Naive thymus-derived CD8-positive, alpha-beta T cell (primary cell): ENCODE measurements at places on chromosomes 6 and 20. TPM values are rescaled to one million over a fixed set of nuclear protein-coding genes. Genes with fewer than 3 reads are reported as not detected.

The RAD21L1 gene
- total RNA-seq, result not detected

DNA sequence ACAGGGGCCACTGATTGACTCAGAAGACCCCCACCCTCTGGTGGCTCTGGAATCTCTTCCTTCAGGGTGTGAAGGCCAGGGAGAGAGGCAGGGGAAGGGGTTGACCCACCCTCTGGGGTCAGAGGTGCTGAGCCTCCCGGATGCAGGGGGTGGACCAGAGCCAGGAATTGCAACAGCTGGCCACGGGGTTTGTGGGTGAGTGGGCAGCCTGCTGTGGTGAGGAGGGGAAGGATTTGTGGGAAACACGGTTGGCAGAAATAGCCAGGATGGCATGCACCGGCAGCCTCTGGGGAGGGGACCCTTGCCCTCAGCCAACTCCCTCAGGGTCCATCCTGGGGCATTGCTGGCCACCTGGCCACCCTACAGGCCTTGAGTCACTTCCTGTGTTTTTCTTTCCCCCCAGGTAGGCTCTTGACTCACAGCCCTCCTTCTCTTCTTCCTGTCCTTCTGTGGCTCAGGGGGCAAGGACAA, 92.8 kb downstream of the MRPL14 start:
- no peak for DNase-seq
- no peaks in the 10 kb centered on the region for H3K4me1 ChIP-seq
- no peaks in the 10 kb centered on the region for H3K36me3 ChIP-seq
- no peak overlapping the region for H3K4me3 ChIP-seq

- peaks cover 8% of the 10 kb centered on the region for H3K36me3 ChIP-seq
- H3K4me1 ChIP-seq, result no peaks in the 10 kb centered on the region
- no peaks in the 10 kb centered on the region for H3K27me3 ChIP-seq
- no peak overlapping the region for H3K4me3 ChIP-seq
- no peak overlapping the region for H3K27ac ChIP-seq
These were observed 159.1 kb downstream of the QKI start for GRCh38 chr6:163573503-163574179.

DNA sequence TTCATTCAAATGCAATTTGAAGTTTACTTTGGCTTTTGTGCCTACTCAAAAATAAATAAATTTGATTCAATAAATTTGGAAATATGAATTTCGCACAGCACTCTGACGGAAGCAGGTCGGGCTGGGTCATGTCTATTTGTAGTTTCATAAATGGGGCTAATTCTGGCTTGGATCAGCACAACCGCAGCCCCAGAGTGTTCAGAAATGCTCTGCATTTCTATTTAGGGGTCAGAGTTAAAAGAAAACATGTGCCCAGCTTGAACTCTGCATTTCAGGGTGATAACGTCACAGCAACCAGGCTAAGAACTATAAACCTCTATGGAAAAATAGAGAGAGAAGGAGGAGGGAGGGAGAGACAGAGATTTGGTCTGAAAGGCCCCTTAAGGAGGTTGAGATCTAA, 480.9 kb upstream of the NOX3 start:
- DNase-seq, result no peak
- no peaks in the 10 kb centered on the region for H3K4me1 ChIP-seq
- no peaks in the 10 kb centered on the region for H3K36me3 ChIP-seq
- no peaks in the 10 kb centered on the region for H3K27me3 ChIP-seq
- H3K27ac ChIP-seq, result no peak overlapping the region
- no peak overlapping the region for H3K4me3 ChIP-seq

GRCh38 chr6:117072134-117072533, 193.2 kb upstream of the VGLL2 start:
- DNase-seq, result no peak
- H3K4me1 ChIP-seq, result no peaks in the 10 kb centered on the region
- H3K27ac ChIP-seq, result no peak overlapping the region
- H3K36me3 ChIP-seq, result no peaks in the 10 kb centered on the region
- no peaks in the 10 kb centered on the region for H3K27me3 ChIP-seq

DNA sequence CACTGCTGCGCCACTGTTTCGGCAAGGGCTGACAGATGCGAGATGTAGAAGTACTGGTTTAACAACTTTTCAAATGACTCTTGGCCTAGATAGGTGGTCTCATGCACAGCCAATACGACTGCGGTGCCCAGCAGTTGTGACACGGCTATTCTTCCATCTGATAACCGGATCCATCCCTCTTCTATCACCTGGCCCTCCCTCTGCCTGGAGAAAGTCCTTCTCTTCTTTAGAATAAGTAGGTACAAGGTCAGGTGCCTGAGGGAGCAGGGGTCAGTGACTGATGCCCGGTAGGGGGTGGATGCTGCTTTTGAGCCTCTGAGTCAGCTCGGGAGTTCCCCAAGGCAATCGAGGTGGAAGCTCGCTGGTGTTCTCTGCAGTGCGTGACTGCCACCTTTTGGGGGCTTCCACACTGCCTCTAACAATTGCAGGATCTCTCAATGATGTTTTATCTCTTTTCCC, 166.8 kb upstream of the GRIK2 start:
- no peak overlapping the region for H3K4me3 ChIP-seq
- H3K27me3 ChIP-seq, result no peaks in the 10 kb centered on the region
- H3K36me3 ChIP-seq, result no peaks in the 10 kb centered on the region
- no peak for DNase-seq

- DNase-seq, result no peak
- peaks cover 33% of the 10 kb centered on the region for H3K27me3 ChIP-seq
- peaks cover 19% of the 10 kb centered on the region for H3K4me1 ChIP-seq
- no peaks in the 10 kb centered on the region for H3K36me3 ChIP-seq
These were observed 30.6 kb downstream of the ZNF311 start for GRCh38 chr6:28974505-28974904.
